IPS DF 6.9 (cell line): ENCODE measurements at places on chromosomes 4 and X.

DNA sequence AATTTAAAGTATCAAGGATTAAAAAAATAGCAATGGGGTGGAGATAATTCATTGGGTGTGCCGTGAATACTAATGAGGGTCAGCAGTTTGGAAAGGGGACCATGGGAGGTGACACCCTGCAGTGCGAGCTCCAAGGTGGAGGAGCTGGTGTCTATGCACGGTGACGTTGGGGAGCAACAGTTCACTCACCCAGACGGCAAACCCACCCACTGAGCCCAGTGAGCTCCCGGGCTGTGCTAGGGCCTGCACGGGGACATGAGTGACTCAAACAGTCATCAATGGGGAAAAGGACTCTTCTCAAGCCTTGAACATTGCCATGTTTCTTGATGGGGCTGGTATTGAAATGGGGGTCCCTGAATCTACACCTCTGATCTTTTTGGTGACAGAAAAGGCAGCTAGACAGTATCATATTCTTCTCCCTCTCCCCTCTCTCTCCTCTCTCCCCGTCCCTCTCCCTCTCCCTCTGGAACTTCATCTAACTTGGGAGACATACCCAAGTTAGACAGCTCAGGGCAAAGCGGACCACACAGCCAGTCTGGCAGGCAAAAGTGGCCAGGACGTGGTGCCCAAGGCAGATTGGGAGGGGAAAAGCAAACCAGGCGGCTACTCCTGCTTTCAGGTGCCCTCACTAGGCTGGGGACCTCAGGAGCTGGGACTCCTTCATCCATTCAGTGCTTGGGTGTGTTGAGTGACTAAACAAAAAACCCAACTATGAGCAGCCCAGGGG is 26.3 kb upstream of the PPP2R2C start:
- no peak for DNase-seq

DNA sequence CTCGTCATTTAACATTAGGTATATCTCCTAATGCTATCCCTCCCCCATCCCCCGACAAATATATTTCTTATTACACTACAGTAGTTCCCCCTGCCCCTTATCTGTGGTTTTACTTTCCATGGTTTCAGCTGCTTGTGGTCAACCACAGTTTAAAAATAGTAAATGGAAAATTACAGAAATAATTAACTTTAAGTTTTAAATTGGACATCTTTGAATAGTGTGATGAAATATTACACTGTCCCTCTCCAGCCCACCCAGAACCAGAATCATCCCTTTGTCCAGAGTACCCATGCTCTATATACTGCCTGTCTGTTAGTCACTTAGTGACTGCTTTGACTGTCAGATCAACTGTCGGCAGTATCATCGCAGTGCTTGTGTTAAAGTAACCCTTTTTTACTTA is 47.4 kb upstream of the VEGFC start:
- DNase-seq: no peak

DNA sequence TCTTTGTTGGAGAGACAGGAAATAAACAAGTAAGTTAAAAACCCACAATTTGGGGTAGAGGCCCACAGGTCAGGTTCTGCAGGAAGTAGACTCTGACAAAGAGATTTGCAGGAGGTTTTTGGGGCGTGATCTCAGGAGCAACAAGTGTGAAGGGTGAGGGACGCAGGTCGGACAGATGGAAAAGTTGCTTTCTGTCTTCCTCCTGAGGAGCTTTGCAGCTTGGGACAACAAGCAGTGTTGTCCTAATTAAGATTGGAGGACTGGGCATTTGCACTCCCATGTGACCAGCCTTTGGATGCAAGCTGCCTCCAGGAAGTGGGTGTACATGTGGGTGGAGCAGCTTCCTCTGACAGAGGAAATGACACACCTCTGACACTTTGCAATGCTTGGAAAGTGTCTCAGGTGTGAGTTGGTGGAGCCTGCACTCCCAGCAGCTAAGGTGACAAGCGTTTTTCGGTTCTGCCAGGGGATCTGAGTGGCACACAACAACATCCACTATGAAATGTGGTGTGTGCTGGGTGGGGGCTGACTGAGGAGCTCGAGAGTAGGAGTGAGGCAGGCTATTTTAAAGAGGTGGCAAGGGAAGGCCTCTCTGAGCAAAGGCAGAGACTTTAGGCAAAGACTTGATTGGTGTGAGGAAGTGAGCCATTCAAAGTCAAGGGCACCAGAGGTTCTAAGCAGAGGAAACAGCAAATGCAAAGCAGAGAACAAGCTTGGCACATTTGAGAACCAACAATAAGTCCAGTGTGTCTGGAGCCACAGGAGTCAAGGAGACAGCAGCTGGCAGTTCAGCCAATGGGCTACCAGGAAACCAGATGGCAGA is 339.8 kb upstream of the GATB start:
- no peak for DNase-seq

DNA sequence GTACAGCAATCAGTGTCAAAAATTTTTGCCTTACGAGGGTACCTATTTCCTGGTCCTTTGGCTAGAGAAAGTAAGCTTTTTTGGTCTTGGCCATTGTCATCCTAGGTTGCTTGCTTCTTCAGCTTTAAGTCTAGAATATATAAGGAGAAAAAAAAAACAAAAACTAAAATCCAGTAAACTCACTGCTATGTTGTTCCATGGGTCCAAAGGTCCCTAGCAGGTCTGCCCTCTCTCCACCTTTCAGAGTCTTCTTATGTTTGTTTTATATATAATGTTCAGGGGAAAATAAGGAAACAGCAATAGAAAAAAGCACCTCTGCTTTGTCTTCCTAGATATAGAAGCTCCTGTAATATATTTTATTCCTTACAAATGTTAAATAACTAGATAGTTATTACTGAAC is 18.1 kb upstream of the BMP2K start:
- no peak for DNase-seq

DNA sequence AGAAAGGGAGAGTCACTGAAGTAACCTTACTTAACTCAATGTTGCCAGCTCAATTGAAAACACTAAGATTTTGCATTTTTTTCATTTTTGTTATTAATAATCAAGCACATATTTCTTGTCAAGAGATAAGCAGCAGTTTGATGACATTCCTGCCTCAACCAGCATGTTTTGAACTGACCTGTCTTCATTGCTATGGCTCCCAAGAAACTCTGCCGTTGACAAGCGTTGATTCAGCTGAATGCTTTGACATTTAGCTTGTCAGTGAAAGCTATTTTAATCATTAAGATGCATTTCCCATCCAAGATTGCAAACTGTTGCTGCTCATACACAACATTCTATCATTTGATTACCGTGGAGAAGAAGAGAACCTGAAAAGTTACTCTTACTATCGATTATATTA is 5.9 kb downstream of the NAA11 start:
- DNase-seq: no peak

DNA sequence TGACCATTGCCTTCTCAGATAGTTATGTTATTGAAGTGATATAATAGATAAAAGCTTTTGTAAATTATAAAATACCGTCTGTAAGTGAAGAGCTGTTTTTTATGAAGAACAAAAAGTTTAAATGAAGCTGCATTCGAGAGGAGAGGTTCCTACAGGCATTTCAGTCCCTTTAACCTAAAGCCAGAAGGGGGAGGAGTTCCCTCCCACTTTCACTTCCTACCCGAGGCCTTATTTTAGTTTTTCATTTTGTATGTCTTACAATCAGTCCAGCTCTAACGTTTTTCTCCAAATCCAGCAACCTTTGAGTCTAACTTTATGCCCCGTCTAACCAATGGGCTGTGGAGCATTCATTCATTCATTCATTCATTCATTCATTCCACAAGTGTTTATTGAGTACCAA is 16.5 kb upstream of the SOX3 start:
- DNase-seq: no peak

- no peak for DNase-seq
These were observed 88.7 kb downstream of the CFAP299 start for GRCh38 chr4:80424225-80424581.

GRCh38 chr4:51836549-51836948 is 6.4 kb upstream of the DCUN1D4 start:
- DNase-seq: no peak

- DNase-seq: no peak
These were observed 353.0 kb downstream of the FBXO8 start for GRCh38 chr4:173930329-173930967.

DNA sequence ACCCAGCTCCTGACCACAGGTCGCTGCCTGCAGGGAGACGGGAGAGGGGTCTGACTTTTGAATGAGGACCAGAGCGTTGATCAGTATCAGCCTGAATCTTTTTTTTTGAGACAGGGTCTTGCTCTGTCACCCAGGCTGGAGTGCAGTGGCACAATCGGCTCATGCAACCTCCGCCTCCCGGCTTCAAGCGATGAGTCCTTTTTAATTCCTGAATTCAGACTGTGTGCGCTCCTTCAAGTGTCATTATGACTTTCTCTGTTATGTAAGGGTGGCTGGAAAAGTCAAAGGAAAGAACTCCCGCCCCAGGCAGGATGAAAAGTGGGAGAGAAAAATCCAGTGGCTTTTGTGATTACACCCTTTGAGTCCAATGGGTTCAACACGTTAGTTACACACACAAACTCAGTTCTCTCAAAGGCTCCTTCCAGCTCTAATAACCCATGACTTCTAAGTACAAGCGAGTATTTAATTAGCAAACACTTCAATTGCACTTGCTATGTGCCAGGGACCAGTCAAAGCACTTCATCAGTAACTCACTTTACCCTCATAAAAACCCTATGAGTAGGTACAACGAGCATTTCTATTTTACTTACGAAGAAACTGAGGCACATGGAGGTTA is 44.4 kb downstream of the PDHA1 start:
- no peak for DNase-seq

- DNase-seq: no peak
These were observed 326.9 kb upstream of the AGA start for GRCh38 chr4:177769155-177769554.

DNA sequence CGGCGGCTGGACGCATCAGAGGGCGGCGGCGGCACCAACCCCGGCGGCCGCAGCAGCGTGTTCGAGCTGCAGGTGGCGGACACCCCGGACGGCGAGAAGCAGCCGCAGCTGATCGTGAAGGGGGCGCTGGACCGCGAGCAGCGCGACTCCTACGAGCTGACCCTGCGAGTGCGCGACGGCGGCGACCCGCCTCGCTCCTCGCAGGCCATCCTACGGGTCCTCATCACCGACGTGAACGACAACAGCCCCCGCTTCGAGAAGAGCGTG is 1.9 kb downstream of the PCDH7 start:
- DNase-seq: no peak

DNA sequence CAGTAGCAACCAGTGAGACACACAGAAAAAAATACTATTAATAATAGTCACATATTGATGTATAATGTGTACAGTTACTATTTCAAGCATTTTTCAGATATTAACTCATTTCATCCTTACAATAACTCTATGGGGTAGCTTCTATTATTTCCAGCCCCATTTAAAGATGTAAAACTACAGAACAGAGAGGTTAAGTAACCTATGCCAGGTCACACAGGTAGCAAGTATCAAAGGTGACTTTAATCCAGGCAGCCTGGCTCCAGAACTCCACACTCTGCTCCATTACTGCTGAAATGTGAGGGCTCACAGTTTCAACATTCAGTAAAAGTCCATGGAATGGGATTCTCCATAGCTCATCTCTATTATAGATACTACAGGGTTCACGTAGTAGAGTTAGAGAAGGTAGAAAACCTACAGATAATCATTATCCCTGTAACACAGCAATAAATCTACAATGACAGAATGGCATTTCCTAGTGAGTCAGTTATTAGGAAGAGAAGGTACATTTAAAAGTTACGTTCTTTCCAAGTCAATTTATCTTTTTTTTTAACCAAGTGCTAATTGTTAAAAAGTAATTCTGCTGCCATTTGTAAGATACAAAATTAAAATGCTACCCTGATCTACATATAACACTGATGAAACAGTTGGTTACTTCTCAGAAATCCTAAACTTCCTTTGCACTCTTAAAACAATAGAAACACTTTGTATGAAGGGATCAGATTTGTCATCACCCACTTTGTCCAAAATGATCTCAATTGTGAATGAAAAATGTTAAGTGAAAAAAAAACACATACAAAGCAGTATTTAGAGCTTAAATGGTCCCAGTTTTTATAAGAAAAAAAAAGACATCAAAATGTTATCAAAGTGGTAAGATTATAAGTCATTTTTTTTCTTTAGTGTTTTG is 18.7 kb downstream of the RELL1 start:
- no peak for DNase-seq

GRCh38 chrX:17553469-17553868 is 178.5 kb downstream of the NHS start:
- no peak for DNase-seq

- DNase-seq: no peak
These were observed 300.2 kb downstream of the GPM6A start for GRCh38 chr4:175511861-175512260.

DNA sequence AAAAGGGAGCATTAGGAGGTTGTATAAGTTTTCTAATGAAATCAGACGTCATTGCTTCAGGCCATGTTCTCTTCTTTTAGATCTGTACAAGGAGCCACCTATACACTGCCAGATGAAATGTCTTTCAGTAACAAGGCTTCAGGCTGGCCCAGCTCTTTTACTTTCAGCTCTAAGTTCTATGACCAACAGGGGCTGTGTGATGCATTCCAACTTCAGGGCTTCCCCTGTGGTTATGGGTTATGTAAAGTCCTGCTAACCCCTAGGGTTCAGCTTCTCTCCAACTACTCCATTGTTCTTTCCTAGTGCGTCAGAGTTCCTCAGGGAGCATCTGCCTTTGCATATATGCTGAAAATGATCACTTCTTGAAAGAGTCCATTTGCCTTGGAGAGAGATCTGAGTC is 79.4 kb upstream of the TTC29 start:
- no peak for DNase-seq

- DNase-seq: no peak
These were observed 422.7 kb downstream of the GRIA2 start for GRCh38 chr4:157643257-157643656.

DNA sequence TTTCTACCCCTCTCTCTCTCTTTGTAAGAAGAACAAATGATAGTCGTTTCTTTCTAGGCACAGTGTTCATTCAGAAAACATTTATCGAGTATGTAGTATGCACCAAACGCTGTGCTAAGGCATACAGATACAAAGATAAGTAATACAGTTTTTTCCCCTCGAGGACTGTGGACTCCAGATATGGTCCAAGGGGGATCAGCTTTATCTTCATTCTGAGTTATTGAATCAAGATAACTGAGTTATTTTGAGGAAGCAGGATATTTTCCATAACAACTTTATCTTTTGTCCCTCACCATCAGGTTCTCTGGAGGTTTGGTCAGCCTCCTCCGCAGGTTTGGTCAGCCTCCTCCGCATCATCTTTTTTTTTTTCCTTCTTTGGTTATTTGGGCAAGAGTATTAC is 15.0 kb downstream of the EREG start:
- DNase-seq: no peak

- DNase-seq: no peak
These were observed 53.7 kb downstream of the LNX1 start for GRCh38 chr4:53537606-53538005.

- no peak for DNase-seq
These were observed 36.6 kb downstream of the SYTL4 start for GRCh38 chrX:100695302-100695701.
